ENCODE measurements at places on chromosomes 1 and 21.

- peak; percentile 63 for DNase-seq
Observed at GRCh38 chr1:205424901-205425600, 3.2 kb upstream of the LEMD1 start.

DNA sequence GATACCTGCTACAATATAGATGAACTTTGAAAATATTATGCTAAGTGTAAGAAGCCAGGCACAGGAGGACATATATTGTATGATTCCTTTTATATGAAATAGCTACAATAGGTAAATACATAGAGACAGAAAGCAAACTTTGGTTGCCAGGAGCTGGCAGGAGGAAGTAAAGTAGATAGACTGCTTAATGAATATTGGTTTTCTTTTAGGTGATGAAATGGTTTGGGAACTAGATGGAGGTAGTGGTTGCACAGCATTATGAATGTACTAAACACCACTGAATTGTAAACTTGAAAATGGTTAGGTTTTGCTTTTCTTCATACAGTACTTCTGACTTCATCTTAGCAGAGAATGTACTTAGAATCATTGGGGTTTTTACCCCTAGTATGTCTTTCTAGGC lies 21.5 kb downstream of the ABCB10 start:
- no peak for DNase-seq

- DNase-seq, result no peak
Observed at GRCh38 chr21:42806509-42807140, 72.7 kb downstream of the WDR4 start.

- DNase-seq, result no peak
Observed at GRCh38 chr21:38506661-38507281, 8.5 kb upstream of the ERG start.

DNA sequence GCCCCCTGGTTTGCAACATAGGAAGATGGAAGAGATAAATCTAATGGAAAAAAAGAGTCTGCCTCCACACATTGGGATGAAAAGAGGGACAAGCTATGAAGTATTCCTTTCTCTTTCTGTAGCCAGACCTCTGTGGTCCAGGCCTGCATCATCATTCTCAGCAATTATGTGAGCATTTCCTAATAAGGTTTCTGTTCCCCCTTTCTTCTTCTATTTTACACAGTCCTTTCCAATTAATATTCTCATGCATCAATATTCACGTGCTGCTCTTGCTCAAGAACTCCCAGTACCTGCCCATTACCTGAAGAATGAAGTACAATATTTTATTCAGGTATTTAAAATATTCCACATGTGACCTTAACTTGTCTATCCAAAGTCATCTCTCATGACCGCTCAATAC lies 8.2 kb upstream of the SLC30A1 start:
- no peak for DNase-seq

- DNase-seq, result no peak
Observed at GRCh38 chr1:24349891-24350290, 30.7 kb downstream of the GRHL3 start.

GRCh38 chr1:23026568-23026967 lies 7.3 kb downstream of the KDM1A start:
- no peak for DNase-seq

- DNase-seq, result no peak
Observed at GRCh38 chr1:155932081-155932480, 2.1 kb downstream of the KHDC4 start.

DNA sequence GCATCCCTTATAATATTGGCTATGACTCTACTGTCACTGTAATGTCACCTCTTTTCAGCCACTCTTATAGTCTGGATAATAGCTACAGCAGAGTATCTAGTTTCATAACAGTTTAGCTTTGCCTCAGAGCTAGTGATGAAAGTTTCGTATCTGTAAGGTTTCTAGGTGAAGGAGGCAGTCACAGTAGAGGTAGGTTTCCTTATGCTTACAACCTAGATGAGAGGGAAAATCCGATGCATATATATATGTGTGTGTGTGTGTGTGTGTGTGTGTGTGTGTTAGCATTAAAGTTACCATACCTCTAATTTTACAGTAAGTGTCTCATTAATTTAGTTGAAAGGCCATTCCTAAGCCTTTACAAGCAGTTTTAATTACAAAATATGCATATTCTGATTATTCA lies 2.2 kb upstream of the TOR1AIP2 start:
- DNase-seq, result no peak

DNA sequence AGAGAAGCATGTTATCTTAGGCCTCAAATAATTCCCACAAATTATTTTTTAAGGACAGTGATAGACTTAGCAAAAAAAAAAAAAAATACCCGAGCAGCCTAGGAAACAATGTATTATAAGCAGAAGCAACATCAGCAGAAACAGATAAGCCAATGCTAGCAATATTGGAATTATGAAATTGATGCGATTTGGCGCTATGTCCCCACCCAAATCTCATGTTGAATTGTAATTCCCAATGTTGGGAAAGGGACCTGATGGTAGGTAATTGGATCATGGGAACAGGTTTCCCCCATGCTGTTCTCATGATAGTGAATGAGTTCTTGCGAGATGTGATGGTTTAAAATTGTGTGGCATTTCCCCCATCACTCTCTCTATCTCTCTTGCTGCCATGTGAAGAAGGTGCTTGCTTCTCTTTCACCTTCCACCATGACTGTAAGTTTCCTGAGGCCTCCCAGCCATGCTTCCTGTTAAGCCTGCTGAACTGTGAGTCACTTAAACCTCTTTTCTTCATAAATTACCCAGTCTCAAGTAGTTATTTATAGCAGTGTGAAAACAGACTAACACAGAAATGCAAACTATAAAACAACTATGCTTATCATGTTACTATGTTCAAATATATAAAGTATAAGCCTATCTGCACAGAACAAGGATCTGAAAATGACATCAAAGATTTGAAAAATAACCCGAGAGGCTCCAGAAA lies 75.6 kb upstream of the HIVEP3 start:
- no peak for DNase-seq

GRCh38 chr1:82464362-82465001 lies 663.7 kb downstream of the ADGRL2 start:
- DNase-seq, result no peak

DNA sequence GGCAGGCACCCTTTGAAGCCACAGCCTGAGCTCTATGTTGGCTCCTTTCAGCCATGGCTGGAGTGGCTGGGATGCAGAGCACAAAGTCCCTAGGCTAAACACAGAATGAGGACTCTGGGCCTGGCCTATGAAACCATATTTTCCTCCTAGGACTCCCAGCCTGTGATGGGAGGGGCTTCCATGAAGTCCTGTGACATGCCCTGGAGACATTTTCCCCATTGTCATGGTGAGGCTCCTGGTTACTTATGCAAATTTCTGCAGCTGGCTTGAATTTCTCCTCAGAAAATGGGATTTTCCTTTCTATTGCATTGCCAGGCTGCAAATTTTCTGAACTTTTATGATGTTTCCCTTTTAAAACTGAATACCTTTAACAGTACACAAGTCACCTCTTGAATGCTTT lies 61.3 kb downstream of the VCAM1 start:
- DNase-seq, result no peak

- no peak for DNase-seq
Observed at GRCh38 chr21:45695086-45695485, 51.6 kb downstream of the PCBP3 start.

GRCh38 chr1:153343811-153344717 lies 4.6 kb downstream of the PGLYRP4 start:
- DNase-seq, result no peak

- DNase-seq, result peak; percentile 94
Observed at GRCh38 chr1:4931486-4931885, 277.1 kb downstream of the AJAP1 start.

GRCh38 chr1:9238550-9238949 lies 4.0 kb downstream of the H6PD start:
- DNase-seq, result no peak

- DNase-seq, result no peak
Observed at GRCh38 chr21:34736116-34736874, 67.5 kb downstream of the CLIC6 start.

- DNase-seq, result no peak
Observed at GRCh38 chr1:11877074-11877473, 18.3 kb upstream of the NPPB start.

GRCh38 chr21:41747943-41748738 lies 18.7 kb downstream of the RIPK4 start:
- no peak for DNase-seq

GRCh38 chr1:206900149-206900548 lies 2.9 kb downstream of the IL24 start:
- no peak for DNase-seq

- peak; percentile 25 for DNase-seq
Observed at GRCh38 chr1:46333300-46334029, 7.1 kb upstream of the NSUN4 start.

- DNase-seq, result no peak
Observed at GRCh38 chr1:173329726-173330125, 122.6 kb upstream of the TNFSF4 start.

GRCh38 chr1:93447481-93448291 lies at the start of gene FNBP1L:
Gene FNBP1L (plus strand): TSS chr1:93448118. CDS start chr1:93448282, 164 bp downstream.
- peak; percentile 71 for DNase-seq

DNA sequence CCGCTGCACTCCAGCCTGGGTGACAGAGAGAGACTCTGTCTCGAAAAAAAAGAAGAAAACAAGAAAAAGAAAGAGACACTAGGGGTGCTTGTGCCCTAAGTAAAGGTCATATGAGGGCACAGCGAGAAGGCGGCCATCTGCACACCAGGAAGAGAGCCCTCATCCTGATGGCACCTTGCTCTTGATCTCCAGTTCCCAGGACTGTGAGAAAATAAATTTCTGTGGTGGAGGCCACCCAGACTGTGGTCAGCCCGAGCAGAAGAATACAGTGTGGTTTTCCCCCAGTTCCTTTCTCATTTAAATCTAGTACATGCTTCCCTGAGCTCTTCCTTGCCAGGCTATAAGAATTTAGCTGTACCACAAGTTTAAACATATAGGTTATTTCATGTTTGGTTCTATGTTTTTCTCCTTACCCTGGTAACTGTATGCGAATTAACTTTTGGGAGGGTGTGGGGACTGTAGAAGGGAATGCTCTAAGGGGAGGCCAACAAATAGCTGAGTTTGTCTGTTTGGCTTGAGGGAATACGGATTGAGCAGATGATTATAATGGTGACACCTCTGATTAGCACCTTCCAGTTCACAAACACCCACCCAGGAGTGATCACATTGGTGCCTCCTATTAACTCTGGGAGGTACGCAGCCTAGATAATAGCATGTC lies 119.6 kb upstream of the ERRFI1 start:
- no peak for DNase-seq

DNA sequence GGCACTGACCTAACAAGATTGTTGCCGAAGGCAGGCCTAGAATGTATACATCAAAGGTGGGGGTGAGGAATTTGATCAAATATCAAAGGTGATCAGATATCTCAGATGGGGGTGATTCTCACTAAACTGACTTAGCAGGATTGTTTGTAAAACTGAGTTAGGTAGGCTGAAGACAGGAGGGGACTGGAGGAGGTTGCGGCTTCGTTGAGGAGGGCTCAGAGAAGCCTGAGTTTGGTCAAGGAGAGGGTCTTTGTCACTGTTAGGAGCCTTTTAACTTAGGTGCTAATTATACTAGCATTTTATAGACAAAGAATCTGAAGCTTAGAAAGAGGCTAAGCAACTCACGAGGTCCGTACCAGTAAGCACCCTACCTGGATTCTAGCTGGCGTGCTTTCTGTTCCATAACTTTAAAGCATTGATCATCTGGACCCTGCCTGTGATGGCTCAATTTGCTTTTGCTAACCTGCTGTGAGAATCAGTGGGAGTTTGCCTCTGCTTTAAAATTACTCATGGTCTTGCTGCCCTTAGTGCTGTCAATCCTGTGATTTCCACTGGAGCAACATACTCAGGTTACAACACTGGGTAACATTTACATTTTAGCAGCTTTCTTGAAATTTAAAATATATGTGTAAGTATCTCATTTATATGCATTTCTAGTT lies 49.8 kb downstream of the ITSN1 start:
- no peak for DNase-seq

DNA sequence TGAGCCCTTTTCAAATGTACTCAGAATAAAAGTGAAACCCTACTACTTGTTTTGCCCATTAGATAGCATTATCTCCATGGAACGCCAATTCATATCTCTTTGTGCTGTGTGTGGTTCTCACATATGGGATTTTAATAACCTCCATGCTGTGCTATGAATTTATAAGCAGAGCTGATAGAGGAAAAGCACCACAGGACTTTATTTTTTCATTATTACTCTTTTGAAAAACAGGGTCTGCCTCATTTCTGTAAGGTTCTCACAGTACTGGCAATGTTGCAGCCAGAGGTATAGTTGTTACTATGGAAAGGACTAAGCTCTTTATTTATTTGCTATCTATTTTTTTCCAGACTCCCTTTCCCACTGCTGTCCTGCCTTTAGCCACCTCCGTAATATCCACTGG lies 313.7 kb downstream of the ST6GALNAC3 start:
- DNase-seq, result no peak

- DNase-seq, result no peak
Observed at GRCh38 chr1:204110894-204111633, 38.1 kb downstream of the SOX13 start.

DNA sequence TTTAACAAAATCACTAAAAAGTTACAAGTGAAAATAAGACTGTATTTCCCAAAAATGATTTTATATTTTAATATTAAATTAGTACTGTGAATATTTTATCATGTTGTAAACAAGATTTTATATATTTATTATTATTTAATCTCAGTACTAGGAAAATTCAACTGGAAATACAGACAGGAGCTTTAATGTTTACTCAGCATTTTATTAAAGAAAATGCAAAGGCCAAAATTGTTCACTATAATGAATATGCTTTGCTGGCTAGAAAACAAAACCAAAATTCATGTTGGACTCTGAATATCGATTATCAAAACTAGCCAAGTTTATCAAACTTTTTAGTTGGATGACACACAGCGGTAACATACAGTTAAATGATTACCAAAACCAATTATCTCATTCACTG lies 782.3 kb downstream of the AMY1C start:
- DNase-seq, result no peak
